ENCODE measurements at places on chromosomes 12 and 14. TPM values are rescaled to one million over a fixed set of nuclear protein-coding genes. Genes with fewer than 3 reads are reported as not detected.

- DNase-seq: no peak
These were observed 6.4 kb upstream of the CISTR start for GRCh38 chr12:53758081-53758729.

DNA sequence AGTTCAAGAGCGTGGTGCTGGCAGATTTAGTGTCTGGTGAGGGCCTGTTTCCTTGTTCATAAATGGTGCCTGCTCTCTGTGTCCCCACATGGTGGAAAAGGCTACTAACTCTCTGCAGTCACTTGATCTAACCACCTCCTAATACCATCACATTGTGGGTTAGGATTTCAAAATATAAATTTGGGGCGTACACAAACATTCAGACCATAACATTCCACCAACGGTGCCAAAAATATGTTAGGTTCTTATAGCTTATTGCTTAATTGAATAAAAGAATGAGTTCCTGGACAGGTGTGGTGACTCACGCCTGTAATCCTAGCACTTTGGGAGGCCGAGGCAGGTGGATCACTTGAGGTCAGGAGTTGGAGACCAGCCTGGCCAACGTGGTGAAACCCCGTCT lies 3.4 kb upstream of the DYRK2 start:
- DNase-seq: no peak

DNA sequence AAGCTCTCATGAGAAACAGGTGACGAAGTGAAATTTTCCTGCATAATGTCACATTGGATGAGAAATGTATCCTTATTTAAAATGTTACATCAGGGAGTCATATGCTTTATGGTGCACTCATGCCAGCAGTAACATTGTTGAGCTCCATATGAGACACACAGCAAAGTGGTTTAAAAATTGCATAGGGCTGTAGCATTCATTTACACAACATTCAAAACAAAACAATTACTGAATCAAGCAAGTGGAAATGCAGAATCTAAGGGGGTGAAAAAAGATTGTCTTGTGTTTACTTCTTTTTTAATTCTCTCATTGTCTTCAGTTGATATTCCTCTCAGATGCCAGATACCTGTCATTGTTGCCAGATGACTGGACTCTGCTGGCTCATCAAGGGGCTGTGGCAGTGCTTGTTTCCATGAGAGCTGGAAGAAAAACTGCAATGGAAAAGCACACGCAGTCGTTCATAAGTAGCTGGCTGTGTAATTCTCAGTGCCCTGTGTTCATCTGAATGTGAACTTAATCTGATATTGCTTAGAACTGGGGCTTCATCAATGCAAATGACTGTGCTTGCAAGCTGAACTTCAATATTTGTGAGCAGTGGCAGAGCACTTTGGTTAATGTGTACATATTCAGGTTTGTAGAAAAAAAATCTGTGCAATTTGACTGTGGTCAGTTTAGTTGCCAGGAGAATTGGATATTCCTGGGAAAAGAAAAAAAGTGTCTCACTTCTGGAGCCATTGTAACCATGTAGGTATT lies 305.6 kb downstream of the RAD51B start:
- no peak for DNase-seq

GRCh38 chr12:32118806-32119205 lies 12.2 kb downstream of the BICD1 start:
- DNase-seq: no peak

Gene RPL10L
- not detected for total RNA-seq

Data from body of pancreas (tissue), 4 donors.